ENCODE measurements at places on chromosomes 6 and 20. TPM values are rescaled to one million over a fixed set of nuclear protein-coding genes. Genes with fewer than 3 reads are reported as not detected.
A peak's percentile ranks its signal among the peaks of the same experiment; 100 is the strongest.

- H3K27ac ChIP-seq, result no peak overlapping the region
- DNase-seq, result peak; percentile 45
- H3K36me3 ChIP-seq, result no peaks in the 10 kb centered on the region
Measured at GRCh38 chr6:21914121-21914973, 320.8 kb downstream of the SOX4 start.

DNA sequence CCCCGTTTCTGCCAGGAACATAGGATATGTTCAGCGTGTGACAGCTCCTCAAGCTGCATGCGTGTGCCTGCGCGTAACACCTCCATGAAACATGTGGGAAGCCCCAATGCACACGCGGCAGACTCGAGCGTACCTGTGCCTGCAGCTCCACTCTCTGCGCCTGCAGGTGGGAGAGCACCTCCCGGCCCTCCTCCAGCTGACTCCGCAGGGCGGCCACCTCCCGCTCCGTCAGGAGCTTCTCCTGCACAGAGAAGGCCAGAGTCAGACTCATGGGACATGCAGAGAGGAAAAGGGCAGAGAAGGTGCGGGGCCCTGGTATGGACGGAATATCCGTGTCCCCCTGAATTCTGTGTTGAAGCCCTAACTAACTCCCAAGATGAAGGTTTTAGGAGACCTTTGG lies 22.4 kb downstream of the BFSP1 start:
- H3K4me1 ChIP-seq, result peaks cover 59% of the 10 kb centered on the region
- H3K27me3 ChIP-seq, result no peaks in the 10 kb centered on the region
- no peak for DNase-seq
- H3K27ac ChIP-seq, result no peak overlapping the region
- H3K36me3 ChIP-seq, result no peaks in the 10 kb centered on the region

DNA sequence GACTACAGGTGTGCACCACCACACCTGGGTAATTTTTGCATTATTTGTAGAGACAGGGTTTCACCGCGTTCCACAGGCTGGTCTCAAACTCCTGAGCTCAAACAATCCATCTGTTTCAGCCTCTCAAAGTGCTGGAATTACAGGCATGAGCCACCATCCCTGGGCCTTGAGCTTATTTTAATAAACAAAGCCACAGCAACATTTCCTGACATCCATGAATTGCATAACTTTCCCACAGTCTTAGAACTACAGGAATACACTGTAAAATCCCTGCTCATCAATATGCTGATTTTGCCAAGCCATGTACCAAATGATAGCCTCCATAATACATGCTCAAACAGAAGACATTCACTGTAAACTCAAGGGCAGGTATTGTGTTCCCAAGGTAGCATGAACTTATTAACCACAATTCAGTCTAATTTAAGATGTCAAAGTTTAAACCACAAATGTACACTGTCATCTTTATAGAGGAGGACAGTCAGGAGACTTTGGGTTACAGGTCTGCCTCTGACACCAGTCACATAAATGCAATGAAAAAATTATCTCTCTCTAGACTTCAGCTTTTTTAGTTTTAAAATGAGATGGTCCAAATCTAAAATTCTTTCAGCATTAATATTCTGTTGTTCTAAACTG lies 40.0 kb downstream of the NUDT3 start:
- no peak overlapping the region for H3K27ac ChIP-seq
- no peaks in the 10 kb centered on the region for H3K27me3 ChIP-seq
- H3K4me3 ChIP-seq, result no peak overlapping the region
- no peaks in the 10 kb centered on the region for H3K4me1 ChIP-seq

DNA sequence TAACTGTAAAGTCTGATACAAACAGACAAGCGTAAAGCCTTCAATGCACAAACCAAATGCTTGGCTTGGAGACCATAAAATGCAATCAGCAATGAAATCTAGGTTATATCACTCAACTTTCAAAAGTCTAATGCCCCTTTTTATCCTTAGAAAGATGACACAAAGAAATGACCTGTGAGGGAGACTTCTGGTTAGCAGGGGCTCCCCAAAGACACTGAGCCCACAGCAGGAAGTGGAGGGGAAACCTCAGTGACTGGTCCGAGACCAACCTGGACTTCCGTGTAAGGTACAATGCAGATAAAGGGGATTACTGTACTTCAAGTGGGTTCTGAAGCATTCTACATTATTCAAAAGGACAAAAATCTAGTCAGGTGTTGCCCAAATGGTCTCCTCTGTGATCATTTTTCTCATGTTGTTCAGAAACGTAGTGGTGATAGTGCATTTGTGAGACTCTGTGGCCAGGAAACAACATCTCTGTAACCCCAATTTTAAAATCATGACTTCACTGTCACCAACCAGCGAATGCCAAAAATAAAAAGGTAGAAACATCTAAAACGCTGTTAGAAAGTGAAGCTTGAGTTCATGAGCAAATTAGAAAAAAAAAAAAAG lies 88.2 kb downstream of the HIVEP2 start:
- peak; percentile 75 for DNase-seq
- H3K4me1 ChIP-seq, result peaks cover 39% of the 10 kb centered on the region
- H3K27ac ChIP-seq, result peak overlapping the region; percentile 65
- peak overlapping the region; percentile 24 for H3K4me3 ChIP-seq

DNA sequence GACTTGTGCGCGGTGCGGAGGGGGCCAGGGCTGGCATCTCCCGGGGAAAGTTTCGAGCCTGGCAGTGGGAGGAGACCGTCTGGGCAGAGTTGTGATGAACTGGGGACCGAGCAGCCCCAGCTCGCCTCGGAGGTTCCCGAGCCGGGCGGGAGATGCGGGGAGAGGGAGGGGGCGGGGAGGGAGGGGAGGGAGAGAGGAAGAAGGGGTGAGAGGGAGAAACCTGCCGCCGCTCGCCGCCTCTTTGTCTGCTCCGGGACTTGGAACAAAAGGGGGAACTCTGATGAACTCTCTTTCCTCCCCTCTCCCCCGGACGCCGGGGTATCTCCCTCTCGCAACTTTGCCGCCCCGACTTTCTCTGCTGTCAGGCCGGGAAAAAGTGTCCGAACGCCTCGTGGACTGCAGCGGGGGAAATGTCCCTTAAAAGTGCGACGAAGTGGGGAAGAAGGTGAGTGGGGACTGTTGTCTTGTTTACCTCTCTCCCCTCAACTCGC lies 72.7 kb downstream of the SOX4 start:
- DNase-seq, result no peak
- H3K4me1 ChIP-seq, result peaks cover 29% of the 10 kb centered on the region
- no peak overlapping the region for H3K27ac ChIP-seq
- H3K4me3 ChIP-seq, result no peak overlapping the region
- H3K27me3 ChIP-seq, result peaks cover 36% of the 10 kb centered on the region

GRCh38 chr6:56677559-56677958 lies 34.9 kb upstream of the DST start:
- H3K27me3 ChIP-seq, result no peaks in the 10 kb centered on the region
- H3K27ac ChIP-seq, result no peak overlapping the region
- H3K4me1 ChIP-seq, result no peaks in the 10 kb centered on the region
- no peak for DNase-seq

GRCh38 chr20:51634257-51634656 lies 91.7 kb upstream of the NFATC2 start:
- no peaks in the 10 kb centered on the region for H3K27me3 ChIP-seq
- DNase-seq, result no peak
- H3K4me1 ChIP-seq, result peaks cover 23% of the 10 kb centered on the region
- H3K36me3 ChIP-seq, result no peaks in the 10 kb centered on the region
- H3K27ac ChIP-seq, result no peak overlapping the region

DNA sequence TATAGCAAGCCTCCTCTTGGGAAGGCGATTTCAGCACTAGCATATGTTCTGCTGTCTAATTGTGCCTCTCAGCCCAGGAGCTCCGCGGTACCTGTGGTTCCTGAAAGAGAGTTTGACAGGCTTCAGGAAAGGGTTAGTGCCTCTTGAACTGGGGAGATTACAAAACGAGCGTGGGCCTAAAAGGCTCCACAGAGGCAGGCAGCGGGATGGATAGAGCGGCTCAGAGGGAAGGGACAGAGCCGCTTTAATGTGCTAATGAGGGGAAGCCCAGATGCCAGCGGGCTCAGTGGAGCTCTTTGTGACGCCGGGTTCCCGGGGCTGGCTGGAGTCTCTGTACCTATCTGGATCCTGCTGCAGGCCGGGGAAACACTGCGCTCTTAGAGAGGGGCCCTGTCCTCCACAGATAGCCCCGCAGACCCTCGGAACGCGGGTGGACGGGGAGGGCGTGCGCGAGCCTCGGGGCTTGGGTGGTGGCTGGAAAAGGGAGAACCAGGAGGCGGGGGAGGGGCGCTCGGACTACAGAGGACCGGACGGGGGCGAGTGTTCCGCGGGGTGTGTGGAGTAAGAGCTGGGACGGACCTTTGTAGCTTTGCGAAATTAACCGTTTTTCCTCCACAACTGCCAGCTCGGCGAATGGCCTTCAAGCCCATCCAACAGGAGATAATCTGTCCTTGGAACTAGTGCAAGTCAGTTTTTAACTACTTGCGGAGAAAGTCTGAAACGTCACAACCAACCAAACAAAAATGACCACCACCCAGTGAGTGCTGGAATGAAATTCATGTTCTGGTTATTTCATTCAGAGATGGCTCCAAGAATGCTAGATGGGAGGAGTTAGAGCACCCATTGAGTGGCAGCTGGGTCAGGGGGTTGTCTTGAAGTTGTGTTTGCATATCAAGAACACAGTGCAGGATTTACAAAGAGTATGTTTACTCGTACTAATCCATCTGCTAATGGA lies 13.0 kb downstream of the SLC35F1 start:
- H3K4me3 ChIP-seq, result no peak overlapping the region
- H3K36me3 ChIP-seq, result no peaks in the 10 kb centered on the region
- H3K4me1 ChIP-seq, result no peaks in the 10 kb centered on the region
- no peak overlapping the region for H3K27ac ChIP-seq

BMP6 gene
- 0.25 TPM for total RNA-seq

TSBP1 gene
- total RNA-seq, result not detected

USP49 gene
- total RNA-seq, result 11.5 TPM
